ENCODE measurements at places on chromosomes 13 and 19.

DNA sequence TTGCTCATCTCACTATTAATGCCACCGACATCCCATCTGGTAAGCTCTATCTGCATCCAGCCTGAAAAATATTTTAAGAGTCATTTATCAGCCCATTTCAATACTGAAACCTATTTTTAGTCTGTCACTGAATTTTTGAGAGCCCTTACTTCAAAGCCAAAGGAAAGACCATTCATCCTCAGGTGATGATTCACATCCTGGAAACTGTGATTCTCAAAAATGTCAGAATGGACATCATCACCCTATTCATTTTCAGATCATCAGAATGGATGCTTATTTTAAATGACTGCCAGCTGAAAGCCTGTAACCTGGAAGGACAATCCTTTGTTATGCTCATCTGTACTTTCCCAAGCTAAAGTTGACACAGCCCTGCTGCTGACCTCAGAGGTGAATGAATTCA lies 27.0 kb downstream of the TNFSF11 start:
- DNase-seq: peak; percentile 33

DNA sequence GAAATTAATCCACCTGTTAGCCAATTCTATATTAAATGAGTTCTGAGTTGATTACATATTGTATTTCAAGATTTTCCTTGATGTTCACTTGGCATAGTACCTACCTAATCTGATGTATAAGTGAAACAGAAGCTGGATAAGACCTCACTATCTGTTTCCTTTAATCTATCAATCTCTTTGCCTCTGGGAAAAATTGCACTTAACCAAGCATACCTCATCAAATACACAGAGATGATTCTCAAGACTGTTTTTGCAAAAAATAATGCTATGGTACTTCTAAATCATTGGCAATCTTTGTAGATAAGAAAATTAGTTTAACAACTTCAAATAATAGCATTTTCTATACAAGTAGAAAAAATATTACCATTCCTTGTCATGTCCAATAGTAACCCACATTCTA lies 55.2 kb downstream of the SERPINE3 start:
- no peak for DNase-seq

DNA sequence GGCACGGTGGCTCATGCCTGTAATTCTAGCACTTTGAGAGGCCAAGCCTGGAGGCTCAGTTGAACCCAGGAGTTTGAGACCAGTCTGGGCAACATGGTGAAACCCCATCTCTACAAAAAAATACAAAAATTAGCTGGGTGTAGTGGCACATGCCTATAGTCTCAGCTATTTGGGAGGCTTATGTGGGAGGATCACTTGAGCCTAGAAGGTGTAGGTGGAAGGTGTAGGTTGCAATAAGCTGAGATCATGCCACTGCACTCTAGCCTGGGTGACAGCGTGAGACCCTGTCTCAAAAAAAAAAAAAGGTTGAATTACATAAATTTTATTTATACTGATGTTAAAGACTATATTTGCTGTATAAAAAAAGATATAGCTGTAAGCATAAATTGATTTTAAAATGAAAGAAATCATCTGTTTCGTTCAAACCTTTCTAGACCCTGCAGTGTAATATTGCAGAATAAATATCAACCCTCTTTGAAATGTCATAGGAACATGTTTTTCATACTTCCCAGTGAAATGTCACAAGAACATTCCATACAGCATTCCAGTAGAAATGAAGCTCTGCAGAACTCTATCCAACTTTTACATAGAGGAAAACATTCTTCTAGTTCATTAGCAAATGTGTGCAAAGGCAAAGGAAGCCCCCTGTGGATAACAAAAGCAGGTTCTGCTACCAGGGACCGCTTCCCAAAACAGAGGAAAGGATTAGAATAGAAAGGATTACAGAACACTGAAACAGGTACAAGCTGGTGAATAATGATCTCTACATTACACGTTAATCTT lies 76.0 kb downstream of the CAB39L start:
- no peak for DNase-seq

- no peak for DNase-seq
These were observed 12.6 kb downstream of the MKNK2 start for GRCh38 chr19:2038284-2039088.

DNA sequence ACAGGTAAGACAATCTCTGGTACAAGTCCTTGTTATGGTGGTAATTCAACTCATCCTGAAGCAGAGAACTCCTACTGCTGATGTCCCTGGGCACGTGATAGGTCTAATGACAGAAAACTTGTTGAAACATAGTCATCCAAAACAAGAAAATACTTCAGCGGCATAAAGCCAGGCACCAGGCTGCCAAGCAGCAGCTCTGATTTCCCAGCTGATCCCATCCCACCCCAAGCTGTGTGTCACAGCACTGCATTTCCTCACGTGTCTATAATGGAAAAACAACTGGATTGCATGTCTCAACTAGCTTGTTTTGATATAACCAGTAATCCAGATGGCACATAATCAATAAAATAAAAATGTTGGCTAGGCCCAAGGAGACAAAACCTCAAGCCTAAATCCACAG lies 64.8 kb downstream of the MIPEP start:
- DNase-seq: no peak

DNA sequence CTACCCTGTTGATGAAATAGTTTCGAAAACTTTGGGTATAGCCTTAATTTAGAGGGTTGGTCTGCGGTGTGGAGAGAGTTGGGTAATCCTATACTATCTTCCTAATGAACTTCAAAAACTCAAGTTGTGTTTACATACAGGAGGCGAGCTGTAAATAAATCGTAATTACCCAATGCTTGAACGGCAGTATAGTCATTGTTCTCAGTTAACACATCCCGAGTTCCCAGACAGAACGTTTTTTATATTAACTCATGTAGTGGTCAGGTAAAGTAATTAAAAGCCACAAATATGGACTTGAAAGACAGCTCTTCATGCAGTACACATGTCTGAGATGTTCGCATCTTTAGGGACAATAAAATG lies 1.5 kb downstream of the PDS5B start:
- no peak for DNase-seq

- no peak for DNase-seq
These were observed 255.3 kb downstream of the TEX29 start for GRCh38 chr13:111575719-111576118.

DNA sequence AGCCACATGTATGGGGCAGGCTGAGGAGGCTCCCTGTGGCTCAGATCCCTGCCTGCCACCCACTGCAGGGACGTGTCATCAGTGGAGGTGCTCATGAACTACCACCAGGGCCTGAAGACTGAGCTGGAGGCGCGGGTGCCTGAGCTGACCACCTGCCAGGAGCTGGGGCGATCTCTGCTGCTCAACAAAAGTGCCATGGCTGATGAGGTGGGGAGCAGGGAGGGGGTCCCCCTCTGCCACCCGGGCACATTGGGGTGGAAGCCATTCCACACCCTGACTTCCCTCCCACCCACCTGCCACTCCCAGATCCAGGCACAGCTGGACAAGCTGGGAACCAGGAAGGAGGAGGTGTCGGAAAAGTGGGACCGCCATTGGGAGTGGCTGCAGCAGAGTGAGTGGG lies 11.3 kb upstream of the SHKBP1 start:
- no peak for DNase-seq

- DNase-seq: no peak
These were observed 99.4 kb downstream of the WASF3 start for GRCh38 chr13:26656919-26657318.

DNA sequence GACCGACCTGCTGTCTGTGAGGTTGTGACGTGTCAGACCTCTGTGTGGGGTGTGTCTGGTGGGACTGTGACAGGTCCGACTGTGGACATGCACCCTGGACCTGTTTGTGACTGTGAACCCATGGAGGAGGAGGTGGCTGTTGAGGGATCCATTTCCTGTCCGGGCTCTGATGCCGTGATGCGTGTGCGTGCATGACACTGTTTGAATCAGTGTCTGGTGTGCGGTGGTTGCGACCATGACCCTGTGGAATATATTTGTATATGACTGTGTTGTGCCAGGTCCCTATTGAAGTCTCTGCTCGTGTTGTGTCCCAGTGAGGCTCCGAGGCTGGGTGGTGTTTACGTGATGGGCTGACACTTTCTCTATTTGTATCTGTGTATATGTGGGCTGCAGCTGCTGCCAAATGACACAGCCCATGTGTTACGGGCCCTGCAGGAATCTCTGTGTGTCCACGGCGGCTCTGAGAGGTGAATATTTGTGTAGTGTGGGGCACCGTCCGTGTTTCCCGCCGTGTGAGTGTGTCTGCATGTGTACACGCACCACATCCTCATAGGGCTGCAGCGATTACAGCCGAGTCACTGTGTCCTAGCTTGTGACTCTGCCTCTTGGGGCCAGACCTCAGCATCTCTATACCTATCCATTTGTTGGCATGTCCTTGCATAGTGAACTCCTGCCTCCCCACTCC lies 18.3 kb downstream of the CCDC97 start:
- DNase-seq: no peak

DNA sequence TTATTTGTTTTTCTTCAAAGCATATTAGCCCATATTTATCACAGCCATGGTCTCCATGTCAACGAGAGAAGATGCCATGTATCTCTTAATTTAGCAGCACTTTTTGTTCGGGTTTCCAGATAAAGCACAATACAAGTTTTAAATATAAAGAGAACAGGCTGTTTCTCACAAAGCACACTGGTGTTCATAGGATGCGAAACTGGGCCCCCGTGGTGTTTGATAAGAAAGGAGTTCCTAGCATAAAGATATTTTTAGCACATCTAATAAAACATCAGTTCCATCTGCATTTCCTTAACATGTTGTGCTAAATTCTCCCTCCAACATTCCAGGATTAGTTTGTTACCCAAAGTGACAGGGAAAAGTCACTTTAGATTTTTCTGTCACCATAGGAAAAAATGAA lies 72.4 kb upstream of the EDNRB start:
- DNase-seq: no peak

GRCh38 chr13:28467034-28467433 lies 27.9 kb downstream of the FLT1 start:
- DNase-seq: no peak

- no peak for DNase-seq
These were observed 6.7 kb downstream of the BCL3 start for GRCh38 chr19:44755219-44755618.

DNA sequence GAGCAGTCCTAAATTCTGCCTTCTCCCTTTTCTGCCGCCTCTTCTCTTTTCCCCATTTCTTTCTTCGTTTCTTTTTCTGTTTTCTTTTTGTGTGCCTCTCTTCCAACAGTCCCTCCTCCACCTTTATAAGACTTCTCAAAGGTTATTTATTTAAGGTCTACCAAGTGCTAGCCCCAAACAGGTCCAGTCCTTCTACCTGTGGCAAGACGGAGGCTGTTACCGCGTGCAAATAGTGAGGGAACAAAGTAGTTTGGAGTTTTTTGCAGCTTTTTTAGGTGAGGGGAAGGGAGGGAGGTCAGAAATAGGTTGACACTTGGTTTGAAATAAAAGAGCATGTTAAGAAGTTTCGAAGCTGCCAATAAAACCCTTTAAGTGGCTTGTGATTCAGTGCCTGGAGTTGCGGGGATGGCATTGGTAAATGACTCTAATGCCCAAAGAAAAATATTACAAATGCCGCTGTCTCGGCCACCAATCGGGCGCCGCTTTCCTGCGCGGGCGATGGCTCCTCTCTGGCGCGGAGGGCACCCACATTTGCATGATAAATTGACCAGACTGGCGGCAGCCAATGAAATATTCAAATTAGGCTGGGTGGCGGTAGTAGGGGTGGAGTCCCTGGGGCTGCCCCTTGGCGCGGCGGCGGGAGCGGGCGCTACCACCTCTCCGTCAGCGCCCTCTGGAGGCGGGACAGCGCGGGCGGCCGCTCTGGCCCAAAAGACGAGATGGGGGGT lies 7.5 kb upstream of the TSHZ3 start:
- DNase-seq: peak; percentile 73

DNA sequence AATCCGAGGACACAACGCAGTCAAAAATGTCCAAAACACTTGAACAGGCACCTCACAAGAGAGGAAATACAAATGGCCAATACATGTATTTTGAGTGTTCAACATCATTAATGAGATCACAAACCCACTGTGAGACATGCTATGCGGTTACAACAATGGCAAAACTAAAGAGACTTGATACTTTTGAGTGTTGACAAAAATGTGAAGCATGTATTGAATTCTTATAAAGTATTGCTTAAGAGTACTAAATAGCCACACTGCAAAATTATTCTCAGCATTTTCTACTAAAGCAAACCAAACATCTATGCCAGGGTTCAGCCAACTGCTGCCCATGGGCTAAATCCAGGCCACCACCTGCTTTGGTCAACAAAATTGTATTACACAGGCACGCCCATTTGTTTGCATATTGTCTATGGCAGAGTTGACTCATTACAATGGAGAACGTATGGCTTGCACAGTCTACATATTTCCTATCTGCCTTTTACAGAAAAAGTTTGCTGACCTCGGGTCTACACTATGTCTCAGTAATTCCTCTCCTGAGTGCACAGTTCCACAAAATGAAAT lies 135.3 kb downstream of the B3GLCT start:
- no peak for DNase-seq

GRCh38 chr13:101242720-101243119 lies 173.6 kb downstream of the NALCN start:
- peak; percentile 7 for DNase-seq

- DNase-seq: no peak
These were observed 110.3 kb downstream of the TUBA3C start for GRCh38 chr13:19071161-19071936.

GRCh38 chr13:30810261-30810701 lies 74.9 kb downstream of the ALOX5AP start:
- DNase-seq: no peak

DNA sequence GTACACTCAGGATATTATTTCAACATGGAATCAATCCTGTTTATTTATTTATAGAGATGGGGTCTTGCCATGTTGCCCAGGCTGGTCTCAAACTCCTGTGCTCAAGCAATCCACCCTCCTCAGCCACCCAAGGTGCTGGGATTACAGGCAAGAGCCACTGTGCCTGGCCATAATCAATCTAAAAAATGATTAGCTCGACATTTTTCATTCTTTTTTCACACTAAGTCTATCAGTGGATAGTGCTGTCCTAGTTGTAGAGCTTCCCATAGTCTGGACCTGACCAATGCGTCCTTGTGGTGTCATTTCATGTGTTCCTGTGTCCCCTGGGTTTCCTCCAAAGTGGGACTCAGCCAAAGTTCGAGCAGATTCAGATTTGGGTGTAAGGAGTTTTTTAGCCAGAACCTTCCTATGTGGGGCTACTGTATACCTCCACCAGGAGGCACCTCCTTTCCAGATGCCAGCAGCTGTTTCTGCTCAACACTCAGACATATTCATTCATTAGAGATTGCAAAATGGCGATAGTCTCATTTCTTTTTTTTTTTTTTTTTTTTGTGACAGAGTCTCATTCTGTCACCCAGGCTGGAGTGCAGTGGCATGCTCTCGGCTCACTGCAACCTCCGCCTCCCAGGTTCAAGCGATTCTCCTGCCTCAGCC lies 61.1 kb downstream of the MAP4K1 start:
- peak; percentile 26 for DNase-seq

- peak; percentile 93 for DNase-seq
These were observed at the start of gene STXBP2 for GRCh38 chr19:7636691-7637373. STXBP2 (plus strand) TSS chr19:7637110; CDS start chr19:7637150, 40 bp downstream.

DNA sequence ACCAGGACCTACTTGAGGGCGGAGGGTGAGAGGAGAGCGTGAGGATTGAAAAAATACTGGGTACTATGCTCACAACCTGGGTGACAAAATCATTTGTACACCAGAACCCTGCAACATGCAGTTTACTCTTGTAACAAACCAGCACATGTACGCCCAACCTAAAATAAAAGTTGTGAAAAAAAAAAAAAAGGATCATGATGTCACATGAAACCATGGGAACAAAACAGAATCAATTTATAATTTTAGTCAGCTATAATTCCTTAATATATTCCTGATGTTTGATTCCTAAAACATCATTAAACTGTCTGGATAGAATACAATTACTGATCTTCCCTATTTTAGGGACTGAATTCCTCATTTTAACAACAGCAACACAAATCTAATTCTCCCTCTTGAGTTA lies 160.6 kb upstream of the SPRY2 start:
- DNase-seq: no peak

All from activated CD4-positive, alpha-beta T cell treated with anti-CD3 and anti-CD28 coated beads, Interleukin-2, Interleukin-6, amounts not matched to agents 100 ng/mL and 50 ng/mL, durations not matched to agents 16 hours and 8 hours (primary cell).